Stimulated activated CD8-positive, alpha-beta memory T cell treated with anti-CD3 and anti-CD28 coated beads, Interleukin-2, amount 100 ng/mL, for 1 hour (primary cell): ENCODE measurements at places on chromosomes 11 and 22.

GRCh38 chr22:21759093-21759492 is 23.5 kb upstream of the YPEL1 start:
- DNase-seq, result no peak

- DNase-seq, result no peak
These were observed 72.7 kb upstream of the PPP6R3 start for GRCh38 chr11:68387840-68388239.

DNA sequence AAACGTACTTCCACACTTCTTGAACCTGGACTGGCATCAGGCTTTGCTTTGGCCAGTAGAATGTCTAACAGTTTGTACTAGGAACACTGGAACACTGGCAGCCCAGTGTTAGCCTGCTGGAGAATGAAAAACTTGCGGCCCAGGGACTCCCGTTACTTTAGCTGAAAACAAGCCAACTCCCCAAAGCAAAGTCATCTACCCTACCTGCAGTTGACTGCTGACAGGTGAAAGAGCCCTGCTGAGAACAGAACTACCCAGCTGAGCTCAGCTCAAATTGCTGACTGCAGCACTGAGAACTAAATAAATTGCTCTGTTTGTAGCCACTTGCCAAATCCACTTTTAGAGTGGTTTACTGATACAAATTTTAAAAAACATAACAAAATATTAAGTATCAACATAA is 342.5 kb downstream of the LRRC4C start:
- DNase-seq, result no peak

- DNase-seq, result no peak
These were observed 41.8 kb downstream of the LIF start for GRCh38 chr22:30204742-30205111.

DNA sequence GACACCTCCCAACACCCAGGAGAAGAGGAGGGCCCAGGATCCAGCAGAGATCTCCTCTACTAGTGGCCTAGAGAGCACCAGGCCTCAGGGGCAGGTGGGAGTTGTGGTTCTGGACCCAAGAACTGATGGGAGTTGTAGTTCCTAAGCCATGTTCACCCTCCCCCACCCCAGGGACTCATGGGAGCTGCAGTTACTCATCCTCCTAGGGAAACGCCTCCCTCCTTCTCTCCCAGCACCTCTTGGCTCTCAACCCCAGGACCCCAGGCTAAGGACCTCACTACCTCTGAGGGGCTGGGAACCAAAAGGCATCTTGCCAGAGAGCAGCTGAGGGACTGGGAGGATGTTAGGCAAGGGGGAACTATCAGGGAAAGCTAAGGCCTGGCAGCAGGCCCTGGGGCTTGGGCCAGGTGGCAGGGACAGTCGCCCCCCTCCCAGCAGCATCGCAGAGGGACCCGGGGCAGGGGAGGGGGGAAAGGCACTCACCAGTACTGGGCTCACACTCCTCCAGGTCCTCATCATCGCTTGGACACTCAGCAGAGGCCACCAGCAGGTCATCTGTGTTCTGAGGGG is 28.9 kb downstream of the SLC22A12 start:
- DNase-seq, result no peak

GRCh38 chr11:102583141-102583873 is 41.8 kb downstream of the MMP20 start:
- no peak for DNase-seq

DNA sequence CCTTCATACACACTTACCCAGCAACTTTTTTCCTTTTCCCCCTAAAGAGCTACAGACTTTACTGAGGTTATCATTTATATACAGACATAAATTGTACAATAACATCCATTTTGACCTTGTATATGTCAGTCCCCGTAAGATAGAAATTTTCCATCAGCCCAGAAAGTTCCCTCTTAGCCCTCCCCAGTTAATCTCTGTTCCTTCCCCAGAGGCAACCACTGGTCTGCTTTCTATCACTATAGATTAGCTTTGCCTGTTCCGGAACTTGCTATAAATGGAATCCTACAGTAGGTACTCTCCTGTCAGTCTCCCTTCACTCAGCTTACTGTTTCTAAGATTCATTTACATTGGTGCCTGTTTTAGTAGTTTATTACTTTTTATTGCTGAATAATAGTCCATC is 54.9 kb downstream of the TSPAN18 start:
- DNase-seq, result no peak

DNA sequence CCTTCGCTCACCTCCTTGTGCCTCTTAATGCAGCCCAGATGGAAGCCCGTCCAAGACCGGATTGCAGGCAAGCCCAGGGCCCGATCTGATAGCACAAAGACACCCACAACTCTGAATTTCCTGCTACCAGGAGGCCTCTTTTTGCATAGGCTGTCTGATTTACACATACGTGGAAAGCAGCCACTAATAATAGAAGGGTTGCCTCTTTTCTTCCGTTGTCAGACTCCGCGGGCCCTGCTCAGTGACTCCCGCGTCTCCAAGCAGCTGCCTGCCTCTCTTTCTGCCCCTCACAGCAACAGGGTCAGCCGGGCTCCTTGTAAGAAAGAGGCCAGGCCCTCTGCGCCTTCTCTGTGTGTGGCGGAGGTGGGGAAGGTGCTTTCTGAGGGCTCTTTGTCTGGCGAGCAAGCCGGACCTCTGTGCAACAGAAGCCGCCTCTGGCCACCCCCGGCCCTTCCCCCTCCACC is 26.7 kb downstream of the FLI1 start:
- DNase-seq, result no peak

- no peak for DNase-seq
These were observed 216.5 kb upstream of the CADM1 start for GRCh38 chr11:115720602-115721245.

- DNase-seq, result no peak
These were observed 16.8 kb upstream of the PAFAH1B2 start for GRCh38 chr11:117127171-117127901.

- no peak for DNase-seq
These were observed 38.5 kb downstream of the MICAL2 start for GRCh38 chr11:12148882-12149281.

DNA sequence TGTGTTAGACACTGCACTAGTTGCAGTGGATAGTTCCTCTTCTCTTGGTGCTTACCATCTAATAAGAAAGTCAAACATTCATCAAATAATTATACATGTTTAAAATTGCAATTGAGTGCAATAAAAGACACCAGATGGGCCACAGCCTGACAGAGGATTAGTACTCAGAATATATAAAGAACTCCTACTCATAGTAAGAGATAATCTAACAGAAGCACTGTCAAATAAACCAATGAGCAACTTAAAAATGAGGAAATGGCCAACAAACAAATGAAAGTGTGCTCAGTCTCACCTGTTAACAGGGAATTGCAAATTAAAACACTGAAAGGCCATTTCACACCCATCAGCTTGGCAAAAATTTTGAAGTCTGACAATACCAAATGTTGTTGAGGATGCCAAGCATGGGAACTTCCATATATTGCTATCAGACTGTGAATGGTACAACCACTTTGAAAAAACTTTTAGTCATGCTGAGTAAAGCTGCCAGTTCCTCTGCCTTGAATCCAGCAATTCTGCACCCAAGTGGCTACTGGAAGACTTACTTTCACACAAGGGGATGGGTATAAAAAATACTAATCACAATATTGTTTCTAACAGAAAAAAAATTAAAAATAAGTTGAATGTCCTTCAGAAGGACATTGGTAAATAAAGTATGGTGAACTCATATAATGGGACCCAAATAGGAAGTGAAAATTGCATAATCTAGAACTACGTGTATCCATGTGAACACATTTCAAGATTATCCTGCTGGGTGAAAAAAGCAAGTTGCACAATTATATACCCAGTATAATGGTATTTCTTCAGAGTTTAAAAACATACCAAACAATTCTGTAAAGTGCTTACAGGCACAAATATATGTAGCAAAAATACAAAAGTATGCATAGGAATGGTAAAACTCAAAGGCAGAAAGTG is 41.4 kb upstream of the CREB3L1 start:
- no peak for DNase-seq

DNA sequence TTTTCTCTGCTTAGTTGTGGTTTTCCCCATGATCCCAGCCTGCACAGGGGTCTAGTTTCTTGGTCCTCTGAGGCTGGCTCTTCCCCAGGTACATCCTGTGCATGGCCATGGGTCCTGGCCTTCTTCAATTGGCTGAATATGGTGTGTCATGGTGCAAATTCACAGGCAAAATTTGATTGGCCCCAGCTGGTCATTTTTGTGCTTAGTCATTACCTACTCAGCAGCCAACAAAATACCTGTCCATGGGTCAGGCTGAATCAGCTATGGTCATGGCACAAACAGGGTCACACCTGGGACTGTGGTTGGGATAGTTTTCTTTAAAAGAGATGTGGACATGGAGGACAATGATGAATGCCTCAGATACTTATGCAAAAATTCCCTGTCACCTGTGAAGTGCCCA is 85.7 kb downstream of the CSNK2A3 start:
- DNase-seq, result no peak

GRCh38 chr11:36748836-36749235 is 150.8 kb upstream of the RAG2 start:
- no peak for DNase-seq

- no peak for DNase-seq
These were observed 1.0 kb upstream of the SEC14L4 start for GRCh38 chr22:30506507-30506968.

DNA sequence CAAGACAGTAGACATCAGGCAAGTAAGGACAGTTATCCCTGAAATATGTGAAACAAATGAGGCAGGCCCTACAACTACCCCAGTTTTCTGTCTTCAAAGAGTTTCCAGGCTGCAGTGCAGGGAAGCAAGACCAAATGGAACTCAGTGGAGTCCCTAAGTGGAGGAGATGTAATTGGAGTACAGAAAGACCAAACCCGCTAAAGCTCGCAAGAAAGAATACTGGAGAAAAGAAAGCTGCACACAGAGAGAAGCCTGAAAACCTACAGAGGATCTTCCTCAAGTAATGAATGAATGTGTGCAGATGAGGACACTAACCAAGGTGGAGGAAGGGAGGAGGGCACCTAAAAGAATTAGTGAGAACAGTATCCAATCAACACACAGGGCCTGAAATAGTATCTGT is 1.3 kb upstream of the OR56A3 start:
- no peak for DNase-seq

GRCh38 chr22:17742527-17742902 is 31.8 kb downstream of the BID start:
- DNase-seq, result peak; percentile 30

DNA sequence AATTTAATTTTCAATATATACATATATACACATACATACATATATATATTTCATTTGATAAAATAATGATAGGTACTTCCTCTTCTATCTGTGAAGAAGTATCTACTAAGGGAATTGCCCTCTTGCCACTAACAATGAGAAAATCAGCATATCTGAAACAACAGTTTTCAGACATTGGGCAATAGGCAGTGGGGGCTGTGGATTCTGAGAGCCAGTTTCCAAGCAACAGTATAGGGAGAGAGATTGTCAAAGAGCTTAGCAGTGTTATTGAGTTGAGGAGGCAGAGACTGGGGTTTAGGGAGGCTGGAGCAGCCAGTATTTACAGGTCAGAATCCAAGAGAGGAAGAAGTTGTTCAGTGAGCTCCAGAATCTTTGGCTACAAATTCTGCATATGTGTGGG is 119.3 kb downstream of the ARFGAP2 start:
- DNase-seq, result no peak

- DNase-seq, result peak; percentile 8
These were observed 28.7 kb downstream of the CHRDL2 start for GRCh38 chr11:74702383-74703007.

- no peak for DNase-seq
These were observed 5.1 kb downstream of the MAPK8IP2 start for GRCh38 chr22:50605613-50606074.

DNA sequence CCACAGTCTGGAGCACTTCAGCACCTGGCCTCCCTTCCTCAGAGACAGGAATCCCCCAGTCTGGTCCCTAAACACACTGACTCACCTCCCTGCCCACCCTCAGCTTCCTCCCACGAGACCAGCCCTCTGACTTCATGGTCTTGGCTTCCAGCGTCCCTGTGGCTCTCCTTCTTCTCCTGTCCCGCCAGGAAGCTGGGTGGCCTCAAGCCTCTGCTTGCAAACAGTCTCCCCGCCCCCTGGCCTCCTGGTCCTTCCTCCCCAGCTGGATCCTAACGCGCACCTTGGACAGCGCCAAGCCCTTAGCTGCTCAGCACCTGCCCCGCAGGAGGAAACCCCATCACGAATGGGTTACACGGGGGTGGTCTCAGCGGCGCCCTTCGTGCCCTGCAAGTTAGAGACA is 4.5 kb downstream of the NCF4 start:
- no peak for DNase-seq

DNA sequence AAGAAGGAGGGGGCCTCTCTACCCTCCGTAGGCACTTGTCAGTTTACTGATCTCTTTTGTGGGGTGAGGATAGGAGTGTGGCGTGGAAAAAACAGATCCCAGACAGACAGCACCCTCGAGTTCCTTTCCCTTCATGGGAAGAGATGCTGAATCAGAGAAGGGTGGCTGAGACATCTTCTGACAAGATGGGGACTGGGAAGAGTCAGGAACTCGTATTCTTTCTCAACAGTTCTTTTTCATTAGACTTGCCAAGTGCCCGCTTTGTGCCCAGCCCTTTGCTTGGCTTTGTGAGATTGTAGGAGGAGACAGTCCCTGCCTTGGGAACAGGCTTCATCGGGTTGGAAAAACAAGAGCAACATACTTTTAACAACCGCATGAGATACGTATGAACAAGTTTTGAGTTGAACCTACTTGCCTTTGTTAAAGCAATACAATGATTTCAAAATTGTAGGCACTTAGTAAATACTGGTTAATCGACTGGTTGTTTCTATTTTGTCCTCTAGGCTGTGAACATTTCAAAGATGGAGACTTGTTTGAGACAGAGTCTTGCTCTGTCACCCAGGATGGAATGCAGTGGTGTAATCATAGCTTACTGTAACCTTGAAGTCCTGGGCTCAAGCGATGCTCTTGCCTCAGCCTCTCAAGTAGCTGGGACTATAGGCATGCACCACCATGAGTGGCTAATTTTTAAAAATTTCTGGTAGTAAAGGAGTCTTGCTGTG is 1.1 kb downstream of the RRM1 start:
- no peak for DNase-seq

DNA sequence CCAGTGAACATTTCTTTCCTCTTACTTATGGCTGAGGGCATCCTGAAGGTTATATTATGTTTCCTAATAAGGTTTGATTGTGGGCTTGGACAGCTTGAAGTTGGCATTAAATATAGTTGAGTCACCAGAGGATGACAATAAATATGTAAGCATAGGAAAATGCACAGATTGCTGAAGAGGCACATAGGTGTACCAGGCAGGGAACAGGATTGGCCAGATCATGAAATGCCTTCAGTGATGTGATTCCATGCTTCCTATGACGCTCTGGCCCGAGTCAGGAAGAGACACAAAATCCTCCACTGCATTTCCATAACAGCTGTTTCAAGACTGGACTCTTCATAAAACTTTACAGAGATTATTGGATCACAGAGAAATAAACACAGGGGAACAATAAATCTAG is 41.4 kb upstream of the SYN3 start:
- DNase-seq, result no peak
